Suppressor macrophage treated with lipopolysaccharide for 4 hours (primary cell): ENCODE measurements at places on chromosomes 7 and 10.

DNA sequence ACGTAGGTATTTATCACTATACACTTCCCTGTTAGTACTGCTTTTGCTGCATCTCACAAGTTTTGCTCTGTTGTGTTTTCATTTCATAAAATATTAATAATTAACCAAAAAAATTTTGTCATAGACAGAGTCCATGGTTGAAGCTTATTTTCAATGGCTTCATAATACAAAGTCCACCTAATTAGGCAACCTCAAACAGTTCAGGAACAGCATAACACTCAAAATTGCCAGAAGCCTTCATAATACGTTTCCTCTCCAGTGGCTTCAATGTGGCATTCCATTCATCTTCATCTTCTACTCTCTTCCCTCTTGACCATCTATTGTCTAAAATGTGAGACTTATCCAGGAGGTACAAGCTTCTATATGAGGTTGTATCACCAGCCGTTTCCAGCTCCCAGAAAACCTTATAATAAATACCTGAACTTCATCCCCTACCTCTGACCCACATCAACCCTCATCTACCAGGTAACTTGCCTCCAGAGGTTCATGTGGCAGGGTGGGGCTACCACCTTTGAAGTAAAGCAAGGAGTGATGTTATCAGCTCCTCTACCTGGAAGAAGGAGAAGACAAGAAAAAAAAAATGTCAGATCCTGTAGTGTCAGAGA is 337.3 kb downstream of the MALRD1 start:
- DNase-seq: no peak

DNA sequence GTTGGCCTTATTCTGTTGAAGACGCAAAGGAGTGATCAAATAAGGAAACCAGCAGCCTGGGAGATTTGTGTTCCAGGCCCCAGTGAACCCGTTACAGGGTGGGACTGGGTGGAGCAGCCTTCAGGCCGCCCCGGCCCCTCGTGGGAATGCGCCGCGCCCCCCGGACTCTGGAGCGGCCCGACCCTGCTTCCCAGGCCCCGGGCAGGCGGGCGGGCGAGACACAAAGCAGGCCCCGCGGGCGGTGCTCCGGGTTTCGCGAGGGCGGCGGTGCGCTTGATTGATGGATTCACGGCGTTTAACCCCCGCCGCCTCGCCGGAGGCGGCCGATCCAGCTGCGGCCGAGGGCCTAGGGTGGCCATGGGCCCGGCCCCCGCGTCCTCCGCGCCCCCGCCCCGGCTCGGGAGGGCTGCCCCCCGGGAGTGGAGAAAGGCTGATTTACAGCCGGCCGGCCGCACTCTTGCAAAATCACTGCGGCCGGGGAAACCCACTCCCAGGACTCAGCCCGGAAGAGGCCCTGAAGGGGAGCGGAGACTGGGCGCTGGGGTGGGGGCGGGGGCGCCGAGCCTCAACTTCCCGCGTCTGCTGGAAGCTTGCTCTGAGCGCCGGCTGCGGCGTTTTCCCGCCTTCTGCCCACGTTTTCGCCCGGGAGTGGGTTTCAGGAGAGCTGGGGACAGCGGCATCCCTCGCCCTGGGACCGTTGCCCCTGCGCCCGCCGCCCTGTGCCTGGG is 299.6 kb upstream of the NFE2L3 start:
- no peak for DNase-seq

DNA sequence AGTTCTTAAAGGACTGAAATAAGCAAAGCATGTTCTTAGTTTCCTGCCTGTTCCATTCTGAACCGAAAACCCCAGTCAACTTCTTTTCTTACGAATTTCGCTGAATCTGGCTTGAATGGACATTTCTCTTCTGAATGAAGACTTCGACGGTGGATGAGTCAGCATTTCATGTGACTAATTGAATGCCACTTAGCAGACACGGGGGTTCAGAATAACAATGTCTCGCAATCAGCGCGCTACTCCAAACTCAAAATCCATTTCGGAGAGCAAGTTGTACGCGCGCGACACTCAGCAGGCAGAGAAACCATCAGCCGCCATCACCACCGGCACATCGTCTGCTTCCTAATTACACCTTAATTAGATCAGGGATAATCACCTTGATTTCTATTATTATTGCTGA is 239.0 kb upstream of the KLF6 start:
- DNase-seq: no peak

GRCh38 chr7:82209179-82209747 is 234.3 kb downstream of the CACNA2D1 start:
- DNase-seq: no peak

GRCh38 chr7:54813398-54813797 is 54.4 kb upstream of the SEC61G start:
- no peak for DNase-seq

- no peak for DNase-seq
These were observed 17.0 kb upstream of the GIMAP2 start for GRCh38 chr7:150668472-150668911.

DNA sequence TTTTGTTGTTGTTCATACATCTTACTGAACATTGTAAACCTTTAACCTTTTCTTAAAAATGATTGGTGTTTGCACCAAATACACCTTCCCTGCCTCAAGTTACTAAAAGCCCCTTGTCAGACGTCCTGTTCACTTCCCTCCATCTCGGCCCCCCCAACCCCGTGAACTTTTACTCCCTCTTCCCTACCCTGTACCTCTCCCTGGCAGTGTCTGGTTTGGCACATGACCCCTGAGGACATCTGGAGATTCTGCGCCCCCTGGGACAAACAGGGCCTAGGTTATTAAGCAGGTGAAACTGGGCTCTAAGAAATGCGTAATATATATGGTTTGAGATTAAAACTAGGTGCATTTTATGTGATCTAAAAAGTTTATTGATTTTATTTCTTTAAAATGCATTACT is 1.4 kb downstream of the PPP2R2D start:
- DNase-seq: no peak

DNA sequence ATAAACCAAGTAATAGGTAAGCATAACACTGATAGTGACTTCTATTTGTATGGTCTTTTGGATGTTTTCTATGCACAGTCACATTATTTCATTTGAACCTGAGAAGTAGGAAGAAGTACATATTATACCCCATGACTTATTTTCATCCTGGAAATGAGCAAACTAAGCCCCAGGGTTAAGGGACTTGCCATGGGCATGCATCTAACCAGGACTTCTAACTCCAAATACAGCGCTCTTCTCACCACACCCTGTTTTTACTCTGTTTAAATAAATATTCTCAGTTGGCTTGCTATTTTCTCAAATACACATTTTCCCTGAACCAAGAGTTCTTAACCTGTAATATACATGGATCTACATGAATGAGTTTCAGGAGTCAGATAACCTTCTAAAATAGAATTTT is 16.3 kb downstream of the GNG11 start:
- no peak for DNase-seq

DNA sequence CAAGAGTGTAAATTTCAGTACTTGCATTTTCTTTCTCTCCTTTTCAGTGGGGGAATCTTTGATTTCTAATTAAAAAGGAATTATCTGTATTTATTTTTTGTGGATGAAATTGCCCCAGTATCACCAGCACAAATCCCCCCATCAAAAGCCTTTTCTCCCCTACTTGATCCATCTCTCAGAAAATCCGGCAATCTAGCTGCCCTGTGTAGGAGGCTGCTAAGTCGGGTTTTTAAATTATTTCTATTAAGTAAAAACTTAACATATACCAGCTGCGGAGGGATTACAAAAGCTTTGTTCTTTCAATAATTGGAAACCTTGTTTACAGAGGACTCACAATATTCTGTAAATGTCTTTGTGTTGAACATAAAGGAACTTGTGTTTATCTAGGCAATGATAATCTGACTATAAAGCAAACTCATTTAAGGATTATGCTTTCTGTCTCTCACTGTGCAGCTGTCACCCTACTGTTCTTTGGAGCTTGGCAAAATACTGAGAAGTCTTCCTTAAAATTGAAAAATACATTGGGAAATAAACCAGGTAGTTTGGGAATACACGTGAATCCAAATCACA is 177.4 kb upstream of the PRR15 start:
- no peak for DNase-seq

DNA sequence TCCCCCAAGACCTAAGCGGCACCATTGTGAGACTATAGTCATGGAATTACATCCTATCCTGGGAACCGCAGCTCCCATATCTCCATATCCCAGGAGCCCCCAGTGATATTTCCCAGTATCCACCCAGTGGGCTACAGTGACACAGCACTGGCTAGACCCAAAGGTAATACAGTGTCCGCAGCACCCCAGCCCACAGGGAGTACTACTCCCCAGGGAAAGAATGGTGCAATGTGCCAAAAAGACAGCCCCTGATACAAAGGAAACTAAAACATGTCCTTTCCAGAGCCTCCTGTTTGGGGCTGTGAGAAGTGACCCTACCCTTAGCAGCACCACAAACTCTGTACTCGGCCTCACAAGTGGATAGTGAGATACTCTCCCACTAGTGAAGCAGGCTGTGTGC is 4.5 kb upstream of the IFIT2 start:
- DNase-seq: no peak

- DNase-seq: no peak
These were observed 1.9 kb downstream of the BUB3 start for GRCh38 chr10:123156078-123156477.

DNA sequence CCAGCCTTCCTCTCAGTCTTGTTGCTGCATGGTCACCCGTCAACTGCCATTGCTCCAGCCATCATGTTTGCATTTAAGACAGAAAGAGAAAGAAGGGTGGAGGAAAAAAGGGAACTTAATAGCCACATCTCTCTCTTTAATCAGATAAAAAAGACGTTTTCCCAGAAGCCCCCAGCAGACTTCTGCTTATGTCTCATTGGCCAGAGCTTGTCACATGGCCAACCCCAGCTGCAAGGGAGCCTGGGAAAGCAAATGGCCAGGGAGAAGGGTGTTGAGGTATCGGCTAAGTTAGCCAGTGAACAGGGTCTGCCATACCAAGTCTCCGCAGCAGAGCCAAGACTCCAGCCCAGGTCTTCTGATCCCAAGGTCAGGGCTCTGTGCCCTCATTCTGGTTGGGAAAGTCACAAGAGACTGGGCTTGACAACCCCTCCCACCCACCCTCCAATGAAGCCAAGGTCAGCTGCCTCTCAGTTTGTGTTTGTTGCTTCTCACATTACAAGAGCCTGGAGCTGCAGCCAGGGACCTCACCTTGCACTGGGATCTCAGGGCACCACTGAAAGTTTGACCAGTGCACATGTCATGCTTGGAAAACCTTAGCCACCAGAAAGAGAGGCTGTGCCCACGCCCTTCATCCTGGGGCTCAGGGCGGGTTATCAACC is 80.3 kb upstream of the LYZL2 start:
- no peak for DNase-seq

- no peak for DNase-seq
These were observed 85.0 kb downstream of the UNCX start for GRCh38 chr7:1317646-1318045.

GRCh38 chr10:100025576-100025975 is 15.8 kb upstream of the DNMBP start:
- no peak for DNase-seq

DNA sequence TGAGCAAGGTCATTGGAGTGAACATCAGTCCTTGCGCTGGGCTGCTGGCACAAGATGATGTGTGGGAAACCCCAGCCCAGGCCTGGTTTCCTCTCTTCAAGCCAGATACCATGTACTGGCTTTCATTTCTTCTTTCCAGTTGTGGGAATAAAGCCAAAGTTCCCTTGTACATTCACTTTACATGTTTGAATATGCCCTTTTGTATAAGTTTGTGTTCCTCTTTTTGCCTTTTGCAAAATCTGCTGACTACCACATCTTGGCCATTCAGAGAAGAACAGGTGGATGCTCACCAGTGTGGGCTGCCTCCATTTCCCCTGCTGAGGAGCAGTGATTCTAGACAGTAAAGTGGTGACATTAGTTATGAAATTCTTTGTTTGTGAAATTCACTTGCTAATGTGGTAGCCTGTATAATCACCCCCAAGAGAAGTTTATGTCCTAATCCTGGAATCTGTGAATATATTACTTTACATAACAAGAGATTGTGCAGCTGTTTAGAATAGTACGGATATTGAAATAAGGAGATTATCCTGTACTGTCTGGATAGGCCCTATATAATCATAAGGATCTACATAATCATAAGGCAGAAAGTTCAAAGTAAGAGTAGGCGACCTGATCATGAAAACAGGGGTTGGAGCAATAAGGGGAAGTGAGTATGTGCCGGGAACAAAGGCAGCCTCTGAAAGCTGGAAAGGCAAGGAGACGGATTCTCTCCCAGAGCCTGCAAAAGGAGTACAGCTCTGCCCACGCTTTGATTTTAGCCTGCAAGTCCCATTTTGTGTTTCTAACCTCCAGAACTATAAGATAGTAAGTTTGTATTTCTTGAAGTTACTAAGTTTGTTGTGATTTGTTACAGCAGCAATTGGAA is 18.8 kb upstream of the AOAH start:
- DNase-seq: peak; percentile 96

DNA sequence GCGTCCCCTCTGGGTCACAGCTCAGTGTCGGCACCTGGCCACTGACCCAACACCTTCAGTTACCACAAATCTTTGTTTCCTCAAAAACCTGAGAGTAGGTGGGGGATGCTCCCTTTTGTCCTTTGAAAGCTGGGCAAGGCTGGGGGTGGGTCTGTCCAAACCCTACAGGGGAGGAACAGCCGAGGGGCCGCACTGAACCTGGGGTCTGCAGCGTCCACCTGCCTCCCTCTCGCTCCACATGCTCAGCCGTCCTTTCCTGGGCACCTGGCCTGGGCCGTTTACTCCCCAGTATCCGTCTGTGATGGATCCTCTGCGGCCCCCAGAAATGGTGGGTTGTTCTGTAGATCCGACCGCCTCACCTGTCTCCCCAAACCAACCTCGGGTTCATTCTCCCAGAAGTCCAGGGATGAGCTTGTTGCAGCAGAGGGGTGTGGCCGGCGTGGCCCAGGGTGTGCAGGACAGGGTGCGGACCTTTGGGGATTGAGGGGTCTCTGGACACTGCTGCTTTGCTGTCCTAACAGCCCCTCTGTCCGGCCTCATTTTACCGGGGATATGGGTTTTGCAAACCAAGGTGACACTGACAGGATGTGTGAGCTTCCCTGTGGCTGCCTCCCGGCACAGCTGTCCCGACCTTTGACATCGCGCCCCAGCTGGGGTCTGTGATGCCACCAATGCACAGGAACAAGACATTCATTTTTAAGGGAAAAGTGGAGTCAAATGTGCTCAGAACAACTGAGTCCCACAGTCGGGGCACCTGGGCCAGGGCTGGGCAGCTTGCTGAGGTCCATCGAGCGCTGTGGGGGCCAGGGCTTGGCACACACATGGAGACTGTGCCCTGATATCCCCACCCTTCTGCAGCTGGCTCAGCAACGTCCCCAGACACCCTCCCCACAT is 115.9 kb downstream of the VIPR2 start:
- no peak for DNase-seq

DNA sequence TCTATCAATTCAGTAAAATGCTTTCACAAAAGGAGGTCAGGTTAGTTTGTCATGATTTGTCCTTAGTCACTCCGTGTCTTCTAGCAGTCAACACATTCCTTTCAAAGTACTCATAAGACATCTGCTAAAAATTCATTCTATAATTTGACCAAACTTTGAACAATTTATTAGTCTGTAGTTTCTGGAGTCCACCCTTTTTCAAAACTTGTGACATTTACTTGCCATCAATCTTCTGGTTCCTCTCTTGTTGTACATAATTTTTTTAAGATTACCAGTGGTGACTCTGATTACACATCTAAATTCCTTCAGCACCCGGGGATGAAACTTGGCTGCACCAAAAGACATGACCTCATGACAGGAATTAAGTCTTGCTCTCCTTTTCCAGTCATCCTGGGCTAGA is 130.1 kb downstream of the NEBL start:
- DNase-seq: no peak
